ENCODE measurements at places on chromosomes 5 and 9.

- DNase-seq = no peak
Measured at GRCh38 chr9:89961616-89962341, 357.0 kb downstream of the GADD45G start.

DNA sequence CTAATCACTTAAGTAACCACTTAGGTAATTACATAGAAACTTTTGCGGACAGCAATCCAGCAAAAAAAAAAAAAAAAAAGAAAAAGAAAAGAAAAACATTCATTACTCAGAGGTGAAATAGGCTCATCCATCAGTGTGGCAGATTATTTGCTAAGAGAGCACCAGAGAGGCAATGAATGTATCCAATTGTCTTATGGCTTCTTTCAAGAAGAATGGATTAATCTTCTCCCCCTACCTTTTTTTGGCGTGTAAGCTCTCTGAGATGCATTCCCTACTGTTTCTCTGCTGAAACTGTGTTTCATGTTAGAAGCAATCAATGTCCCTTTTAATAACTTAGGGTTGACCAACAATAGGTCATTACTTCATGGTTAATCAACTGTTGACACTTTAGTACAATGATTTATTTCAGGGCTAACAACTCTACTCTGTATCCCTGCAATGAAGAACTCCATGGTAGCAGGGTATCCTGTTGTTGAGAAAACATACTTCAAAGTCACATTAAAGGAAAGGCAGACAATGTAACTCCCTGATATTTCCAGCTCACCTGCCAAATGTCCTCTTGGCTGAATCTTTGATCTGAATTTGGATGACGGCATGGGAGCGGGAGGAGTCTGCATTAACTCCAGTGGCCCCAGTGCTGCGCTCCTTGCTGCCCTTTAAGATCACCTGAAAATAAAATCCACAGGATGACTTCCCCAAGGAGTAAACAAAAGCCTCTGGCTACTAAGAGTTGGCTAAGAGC, 57.6 kb downstream of the KIF24 start:
- DNase-seq = no peak

- DNase-seq = no peak
Measured at GRCh38 chr5:158155067-158155466, 296.1 kb upstream of the CLINT1 start.

GRCh38 chr9:22050924-22051323, 41.8 kb upstream of the CDKN2B start:
- peak; percentile 16 for DNase-seq

- no peak for DNase-seq
Measured at GRCh38 chr9:24900179-24900578, 354.5 kb upstream of the IZUMO3 start.

DNA sequence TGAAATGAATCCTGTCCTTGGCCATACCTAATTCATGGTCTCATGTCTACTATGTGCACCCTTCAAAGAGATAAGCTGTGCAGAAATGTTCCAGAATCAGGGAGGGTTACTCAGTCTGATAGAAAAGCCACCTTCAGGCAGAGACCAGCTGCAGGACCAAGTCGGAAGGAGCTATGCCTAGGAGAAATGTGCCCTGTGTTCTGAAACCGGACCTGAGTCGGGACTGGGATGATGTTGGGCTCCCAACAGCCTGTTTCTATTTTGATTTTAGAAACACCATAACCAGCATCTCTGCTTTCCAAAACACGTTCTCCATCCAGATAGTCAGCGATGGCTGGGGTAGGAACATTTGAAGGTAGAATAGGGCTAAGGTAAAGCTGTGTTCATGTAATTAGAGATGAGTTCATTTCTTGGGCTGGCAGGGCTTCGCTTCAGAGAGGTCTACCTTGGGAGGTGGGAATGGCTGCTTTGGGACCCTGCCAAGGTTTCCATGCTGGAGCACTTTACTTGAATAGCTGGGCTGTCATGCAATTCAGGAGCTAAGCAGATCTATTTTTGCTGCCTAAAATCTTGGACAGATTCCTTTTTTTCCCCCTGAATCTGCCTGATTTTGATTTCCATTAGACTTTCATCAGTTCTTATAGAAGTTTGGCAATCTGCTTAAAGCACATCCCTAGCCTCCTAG, 2.8 kb downstream of the ADCY2 start:
- DNase-seq = no peak

GRCh38 chr5:73605223-73606087, 20.5 kb upstream of the ARHGEF28 start:
- no peak for DNase-seq

GRCh38 chr9:14661421-14662059, 31.7 kb downstream of the ZDHHC21 start:
- DNase-seq = peak; percentile 2

GRCh38 chr9:20326516-20326915, 295.8 kb downstream of the MLLT3 start:
- DNase-seq = no peak

DNA sequence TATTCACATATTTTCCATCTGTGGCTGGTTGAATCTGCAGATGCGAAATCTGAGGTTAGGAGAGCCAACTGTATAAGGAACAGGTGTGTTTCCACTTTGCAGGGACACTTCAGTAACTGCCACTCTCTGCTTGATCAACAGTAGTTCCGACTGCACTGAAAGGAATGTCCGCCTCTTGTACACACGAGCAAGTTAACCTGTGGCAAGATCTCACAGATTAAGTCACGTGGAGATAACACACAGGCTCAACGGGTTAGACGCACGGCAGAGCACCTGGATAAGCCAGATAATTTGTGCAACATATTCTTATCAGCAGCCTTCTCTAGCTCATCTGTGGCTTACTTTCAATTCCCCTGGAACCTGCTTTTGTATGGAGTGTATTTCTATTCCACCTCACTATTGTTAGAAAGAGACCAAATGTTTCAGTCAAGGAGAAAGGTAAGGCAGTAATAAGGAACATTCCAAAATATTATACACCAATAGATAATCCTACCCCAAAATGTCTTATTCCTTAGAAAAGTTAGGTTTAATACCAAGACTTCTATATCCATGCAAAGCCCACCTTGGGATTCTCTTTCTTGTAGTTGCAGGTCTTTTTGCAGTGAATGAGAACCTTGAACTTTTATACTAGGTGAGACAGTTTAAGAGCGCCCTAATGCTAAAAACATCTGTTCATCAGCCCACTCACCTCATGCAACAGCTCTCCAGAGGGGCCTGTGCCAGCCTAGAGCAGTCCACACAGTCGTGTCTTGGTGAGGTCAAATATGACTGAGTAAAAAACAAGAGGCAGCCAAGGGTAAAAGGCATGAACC, 6.5 kb upstream of the C9 start:
- DNase-seq = no peak

DNA sequence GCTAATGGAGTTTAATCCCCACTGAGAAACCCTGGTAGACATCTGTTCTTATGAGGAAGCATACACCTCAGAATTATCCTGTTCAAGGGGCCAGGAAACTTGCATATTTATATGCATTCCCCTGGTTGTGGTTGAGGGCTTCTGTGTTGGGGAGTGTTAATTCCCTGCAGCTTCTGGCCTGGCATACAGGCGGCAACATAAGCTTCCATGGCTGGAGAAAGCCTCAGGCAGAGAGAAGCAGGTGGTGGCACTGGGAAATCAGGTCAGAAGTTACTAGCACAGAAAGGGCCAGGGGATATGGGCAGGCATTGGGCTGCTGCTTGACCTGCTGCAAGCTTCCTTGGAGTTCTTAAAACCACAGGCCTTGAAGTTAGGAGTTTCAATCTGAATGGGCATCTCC, 166.1 kb upstream of the SEMA6A start:
- no peak for DNase-seq

DNA sequence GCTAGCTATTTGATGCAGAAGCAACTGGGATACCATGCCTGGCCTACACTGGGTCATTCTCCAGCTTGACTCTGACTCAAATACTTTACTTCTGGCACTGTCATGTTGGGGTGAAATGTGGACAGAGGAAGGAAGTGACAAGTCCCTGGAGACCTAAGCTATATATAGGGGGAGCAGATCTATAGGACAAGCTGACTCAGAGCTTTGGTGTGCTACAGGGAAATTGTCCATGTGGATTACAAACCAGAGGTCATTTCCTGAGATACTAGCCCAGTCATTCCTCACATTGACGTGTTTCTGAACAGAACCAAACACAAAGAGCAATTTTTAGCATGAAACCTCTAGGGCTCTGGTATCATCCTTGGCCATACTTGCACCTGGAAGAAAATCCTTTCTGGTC, 531.6 kb upstream of the CLINT1 start:
- no peak for DNase-seq

GRCh38 chr5:135930029-135930948, 24.5 kb downstream of the LECT2 start:
- peak; percentile 4 for DNase-seq

DNA sequence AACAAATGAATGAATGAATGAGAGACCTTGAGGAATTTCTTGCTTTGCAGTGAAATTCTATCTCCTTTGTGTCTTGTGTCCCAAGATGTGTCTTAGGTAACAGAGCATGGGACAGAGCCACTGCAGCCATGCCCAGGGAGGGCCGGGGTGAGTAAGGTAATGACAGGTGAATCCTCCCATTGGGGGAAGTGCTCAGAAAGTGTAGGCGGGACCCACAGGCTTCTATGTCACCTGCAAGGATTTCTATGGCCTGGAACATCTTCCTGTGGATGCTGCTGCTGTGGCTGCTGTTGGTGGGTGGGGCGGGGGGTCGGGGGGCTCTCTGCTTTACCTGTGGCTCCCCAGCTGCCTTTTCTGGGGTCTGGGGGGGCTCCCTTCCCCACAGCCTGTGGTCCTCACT, 133.6 kb upstream of the IER5L start:
- no peak for DNase-seq

GRCh38 chr5:90911169-90911568, 352.6 kb downstream of the ADGRV1 start:
- no peak for DNase-seq

- DNase-seq = no peak
Measured at GRCh38 chr9:21828853-21829410, 26.5 kb downstream of the MTAP start.

DNA sequence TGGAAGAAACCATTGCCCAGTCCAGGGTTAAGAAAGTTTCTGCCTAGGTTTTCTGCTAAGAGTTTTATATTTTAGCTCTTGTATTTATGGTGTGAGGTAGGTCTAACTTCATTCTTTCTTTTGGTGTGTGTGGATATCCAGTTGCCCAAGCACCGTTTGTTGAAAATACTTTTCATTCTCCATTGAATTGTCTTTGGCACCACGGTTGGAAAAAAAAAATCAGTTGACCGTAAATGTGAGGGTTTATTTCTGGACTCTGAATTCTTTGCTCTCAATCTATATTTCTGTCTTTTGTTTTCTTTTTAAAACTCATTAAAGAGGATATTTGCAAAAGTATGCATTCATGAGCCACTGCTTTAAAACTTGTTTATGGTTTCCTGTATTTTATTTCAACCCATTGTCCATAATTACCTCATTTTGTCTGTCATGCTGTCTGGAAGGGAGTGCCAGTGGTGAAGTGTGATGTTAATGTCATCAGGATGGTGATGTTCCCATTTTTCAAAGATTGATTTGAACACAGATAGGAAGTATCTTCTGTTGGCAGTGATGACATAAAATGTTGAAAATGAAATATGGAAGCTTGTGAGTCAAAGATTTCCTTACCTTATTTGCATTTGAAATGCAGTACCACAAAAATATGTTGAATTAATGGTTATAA, 33.9 kb downstream of the HABP4 start:
- DNase-seq = no peak

DNA sequence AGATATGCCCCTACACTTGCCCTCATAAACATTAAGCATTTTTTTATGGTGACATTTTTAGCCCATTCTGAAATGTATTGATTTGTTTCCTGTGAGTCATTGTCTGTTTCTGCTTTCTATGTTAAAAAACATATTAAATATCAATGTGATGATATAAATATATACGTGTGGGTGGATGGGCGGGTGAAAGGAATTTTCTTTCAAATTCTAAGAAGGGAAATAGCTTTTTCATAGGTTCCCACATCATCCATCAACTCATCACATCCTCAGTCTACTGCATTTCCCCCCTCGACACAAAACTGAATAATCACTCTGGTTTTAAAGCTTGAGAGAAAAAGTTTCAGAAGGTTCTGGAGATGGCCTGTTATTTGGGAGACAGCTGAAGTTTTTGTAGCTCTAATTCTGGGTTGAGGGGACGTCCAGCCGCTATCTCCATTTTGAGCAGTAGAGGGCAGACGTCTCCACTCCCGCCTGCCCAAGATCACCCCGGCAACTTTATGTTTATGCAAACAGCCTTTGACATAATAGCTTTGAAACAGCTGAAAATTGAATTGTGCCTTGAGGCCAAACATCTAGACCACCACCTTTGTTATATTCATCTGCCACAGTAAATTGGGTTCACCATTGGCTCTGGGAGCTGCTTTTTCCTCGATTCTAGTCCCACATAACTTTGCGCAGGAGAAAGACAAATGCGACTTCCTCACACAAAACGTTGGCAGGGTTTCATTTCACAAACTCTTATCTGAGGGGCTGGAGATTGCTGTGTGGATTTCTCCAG, 216.2 kb upstream of the CLINT1 start:
- peak; percentile 70 for DNase-seq

DNA sequence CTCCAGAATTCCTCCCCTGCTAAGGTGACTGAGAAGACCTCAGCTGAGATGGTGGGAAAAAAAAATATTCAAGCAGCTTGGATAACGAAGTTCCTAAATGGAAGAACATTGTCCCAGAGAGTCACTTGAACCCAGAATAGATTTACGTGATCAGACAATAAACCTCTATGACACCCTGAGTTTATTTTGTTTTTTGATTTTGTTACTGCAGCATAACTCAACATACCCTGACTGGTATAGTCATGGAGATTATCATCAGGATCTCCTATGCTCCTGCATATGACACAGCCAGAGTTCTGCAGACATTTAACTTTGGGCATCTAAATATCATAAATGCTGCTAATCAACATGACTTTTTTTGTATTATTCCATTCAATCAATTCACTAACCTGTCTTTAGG, 282.9 kb downstream of the RASEF start:
- no peak for DNase-seq

DNA sequence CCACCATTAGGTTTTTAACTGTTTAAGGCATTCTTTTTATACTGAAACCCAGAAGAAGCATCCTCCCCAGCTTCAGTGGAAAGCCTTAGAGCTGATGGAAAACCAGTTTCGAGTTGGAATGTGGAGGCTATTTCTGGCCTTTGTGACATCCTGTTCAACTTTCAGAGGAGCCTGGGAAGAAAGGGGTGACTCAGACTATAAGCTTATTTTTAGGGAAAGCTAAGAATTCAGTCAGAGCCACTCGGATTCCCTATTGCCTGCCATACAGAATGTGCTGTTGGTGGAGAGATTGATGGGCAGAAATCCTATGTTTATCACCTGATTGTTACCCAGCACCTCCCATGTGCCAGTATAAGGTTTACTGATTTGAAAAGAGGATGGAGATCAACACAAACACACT, 19.8 kb downstream of the PALM2AKAP2 start:
- DNase-seq = no peak

- DNase-seq = no peak
Measured at GRCh38 chr9:69314547-69314946, 10.5 kb upstream of the ENTREP1 start.

- DNase-seq = no peak
Measured at GRCh38 chr9:120440791-120441190, 139.2 kb downstream of the CDK5RAP2 start.

GRCh38 chr9:135650408-135650807, 11.1 kb upstream of the GLT6D1 start:
- DNase-seq = no peak
